ENCODE measurements at places on chromosomes 5 and 9.

DNA sequence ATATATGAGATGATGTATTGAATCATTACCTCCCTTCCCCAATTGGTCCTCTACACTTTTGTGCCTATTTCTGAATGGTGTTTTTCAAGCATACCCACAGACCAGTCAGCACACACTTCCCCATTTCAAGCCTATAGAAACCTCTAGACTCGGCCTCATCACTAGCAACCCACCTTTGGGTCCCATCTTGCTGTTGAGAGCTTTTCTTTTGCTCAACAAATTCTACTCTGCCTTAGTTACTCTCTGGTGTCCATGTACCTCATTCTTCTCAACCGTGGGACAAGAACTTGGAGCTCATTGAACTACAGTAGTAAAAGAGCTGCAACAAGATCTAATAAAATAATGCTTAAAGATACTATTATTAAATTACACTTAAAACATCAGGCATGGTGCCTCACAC is 49.0 kb upstream of the KDM4C start:
- DNase-seq: no peak

DNA sequence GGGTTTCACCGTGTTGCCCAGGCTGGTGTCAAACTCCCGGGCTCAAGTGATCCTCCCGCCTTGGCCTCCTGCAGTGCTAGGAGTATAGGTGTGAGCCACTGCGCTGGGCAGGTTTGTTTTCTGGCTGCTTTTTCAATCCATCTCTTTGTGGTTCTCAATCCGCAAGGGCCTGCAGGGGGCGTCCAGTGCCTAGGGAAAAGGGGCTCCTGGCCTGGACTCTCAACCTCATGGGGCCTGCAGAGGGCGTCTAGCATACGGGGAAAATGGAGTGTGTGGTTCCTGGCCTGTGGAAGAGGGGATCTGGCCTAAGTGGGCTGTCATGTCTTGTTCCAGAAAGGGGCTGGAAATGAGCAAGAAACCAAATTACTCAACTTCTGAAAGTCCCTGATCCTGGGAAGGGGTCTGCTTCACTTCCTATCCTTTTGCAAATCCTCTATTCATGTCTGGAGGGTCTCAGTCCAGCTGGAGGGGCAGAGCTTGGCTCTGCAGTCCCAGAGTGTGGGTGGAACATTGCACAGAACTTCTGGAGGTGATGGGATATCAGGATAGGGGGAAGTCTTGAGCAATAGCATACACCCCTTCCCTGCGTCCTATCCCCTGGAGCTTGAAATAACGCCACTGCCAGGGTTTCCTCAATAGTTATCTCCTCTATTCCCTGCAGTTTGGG is 12.7 kb upstream of the CCL27 start:
- peak; percentile 79 for DNase-seq

- no peak for DNase-seq
These were observed 109.5 kb upstream of the RAD23B start for GRCh38 chr9:107173422-107174180.

- no peak for DNase-seq
These were observed 586.9 kb downstream of the TLE4 start for GRCh38 chr9:80158554-80159170.

DNA sequence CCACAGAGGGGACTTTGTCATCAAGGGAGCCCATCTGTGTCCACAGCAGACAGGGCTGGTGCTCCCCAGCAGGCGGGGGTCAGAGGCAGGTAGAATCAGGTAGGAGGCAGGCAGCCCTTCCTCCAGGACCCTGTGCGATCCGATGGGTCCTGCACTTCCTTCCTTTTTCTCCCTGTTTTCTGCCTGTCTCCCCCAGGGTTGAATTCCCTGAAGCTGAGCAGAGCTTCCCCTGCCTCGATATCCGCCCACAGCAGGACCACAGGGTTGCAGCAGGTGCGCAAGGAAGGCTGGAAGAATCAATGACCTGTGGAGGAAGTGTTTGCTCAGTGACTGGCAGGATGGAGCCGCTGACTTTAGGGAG is 69.2 kb downstream of the MRPL36 start:
- no peak for DNase-seq

DNA sequence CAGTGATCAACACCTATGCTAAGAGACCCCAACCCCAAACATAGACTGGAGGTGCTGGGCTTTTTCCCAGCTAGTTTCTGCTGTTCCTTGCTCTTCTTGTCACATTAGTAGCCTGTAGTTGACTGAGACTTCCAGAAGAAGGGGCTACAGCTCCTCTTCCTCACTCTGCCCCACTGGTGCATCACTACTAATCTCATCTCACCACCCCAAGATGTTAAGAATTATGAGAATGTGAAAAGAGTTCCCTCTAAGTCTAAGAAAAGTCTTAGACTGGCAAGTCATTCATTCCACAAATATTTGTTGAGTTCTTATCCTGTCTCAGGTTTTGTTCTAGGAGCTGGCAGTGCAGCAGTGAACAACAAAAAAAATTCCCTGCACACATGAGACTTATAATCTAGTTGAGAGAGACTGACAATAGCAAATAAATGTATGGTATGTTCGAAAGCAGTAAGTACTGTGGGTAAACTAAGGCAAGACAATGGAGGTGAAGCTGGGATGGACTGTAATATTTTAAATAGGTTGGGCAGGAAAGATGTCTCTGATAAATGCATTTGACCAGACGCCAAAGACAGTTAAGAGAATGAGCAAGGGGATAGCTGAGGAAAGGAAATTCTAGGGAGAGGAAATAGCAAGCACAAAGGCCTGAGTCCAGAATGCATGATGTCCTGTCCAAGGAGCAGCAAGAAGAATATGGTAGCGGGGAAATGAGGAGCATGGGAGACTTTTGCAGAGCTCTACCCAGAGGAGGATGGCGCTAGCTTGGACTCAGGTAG is 92.3 kb downstream of the PTCD2 start:
- no peak for DNase-seq

- no peak for DNase-seq
These were observed 9.3 kb downstream of the PRLR start for GRCh38 chr5:35220967-35221366.

GRCh38 chr5:144088206-144089064 is 82.0 kb downstream of the YIPF5 start:
- DNase-seq: no peak

DNA sequence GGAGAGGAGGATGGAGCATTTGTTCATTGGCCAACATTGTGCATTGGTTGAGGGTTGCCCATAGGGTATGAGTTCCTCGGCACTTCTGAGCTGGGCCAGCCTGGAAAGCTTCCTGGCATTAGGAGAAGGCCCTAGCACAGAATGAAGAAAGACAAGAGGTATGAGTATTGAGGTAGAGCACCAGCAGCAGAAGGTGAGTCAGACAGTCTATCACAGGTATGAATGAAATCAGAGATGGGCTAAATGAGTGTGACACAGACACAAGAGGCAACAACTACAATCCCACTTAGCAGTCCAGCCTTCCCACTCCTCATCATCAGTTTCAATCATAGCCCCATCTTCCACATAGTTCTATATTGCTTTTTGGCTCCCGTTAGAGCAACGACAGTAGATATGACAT is 25.4 kb upstream of the TGFBR1 start:
- no peak for DNase-seq

- DNase-seq: no peak
These were observed 32.7 kb downstream of the UBE2D2 start for GRCh38 chr5:139593716-139594319.

DNA sequence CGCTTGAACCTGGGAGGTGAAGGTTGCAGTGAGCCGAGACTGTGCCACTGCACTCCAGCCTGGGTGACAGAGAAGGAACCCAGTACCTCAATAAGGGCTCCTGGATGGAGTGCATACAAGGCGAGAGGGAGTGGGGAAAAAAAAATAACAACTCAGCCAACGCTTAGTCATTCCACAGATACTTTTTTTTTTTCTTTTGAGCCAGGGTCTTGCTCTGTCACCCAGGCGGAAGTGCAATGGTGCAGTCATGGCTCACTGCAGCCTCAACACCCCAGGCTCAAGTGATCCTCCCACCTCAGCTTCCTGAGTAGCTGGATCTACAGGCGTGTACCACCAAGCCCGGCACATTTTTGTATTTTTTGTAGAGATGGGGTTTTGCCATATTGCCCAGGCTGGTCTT is 59.5 kb upstream of the GGTA1 start:
- peak; percentile 34 for DNase-seq

GRCh38 chr5:137234973-137235943 is 263.9 kb downstream of the SPOCK1 start:
- no peak for DNase-seq

GRCh38 chr9:68500457-68501381 is 40.0 kb downstream of the TMEM252 start:
- DNase-seq: no peak

DNA sequence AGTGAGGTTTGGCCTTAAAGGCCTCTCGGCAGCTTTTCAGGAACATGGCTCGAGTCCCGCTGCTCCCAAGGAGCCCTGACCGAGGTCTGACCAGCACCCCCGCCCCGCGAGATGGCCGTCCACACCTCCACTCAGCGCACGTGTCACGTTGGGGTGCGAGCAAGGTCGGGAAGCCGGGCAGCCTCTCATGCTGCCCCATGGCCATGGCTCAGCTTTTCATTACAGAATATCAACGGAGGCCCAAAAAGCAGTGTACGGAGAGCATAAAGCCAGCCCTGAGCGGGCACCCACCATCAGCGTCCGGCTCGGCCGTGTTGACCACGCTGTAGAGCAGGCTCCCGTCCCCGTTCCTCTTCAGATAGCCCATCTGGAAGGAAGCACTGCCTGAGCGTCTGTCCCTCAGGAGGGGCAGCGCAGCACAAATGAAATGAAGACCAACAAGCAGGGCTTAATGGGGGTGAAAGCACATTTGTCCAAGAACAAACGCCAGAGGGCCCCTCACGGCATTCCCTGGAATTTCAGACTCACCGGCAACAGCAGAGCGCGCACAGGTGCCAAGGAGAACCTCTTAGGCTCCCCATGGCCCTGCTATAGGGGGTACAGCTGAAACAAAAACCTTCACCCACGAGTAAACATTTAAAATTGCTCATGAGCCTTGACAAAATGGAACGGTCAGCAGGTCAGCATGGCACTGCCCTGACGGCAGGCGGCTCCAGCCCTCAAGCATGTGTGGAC is 11.6 kb downstream of the BRD9 start:
- DNase-seq: no peak

DNA sequence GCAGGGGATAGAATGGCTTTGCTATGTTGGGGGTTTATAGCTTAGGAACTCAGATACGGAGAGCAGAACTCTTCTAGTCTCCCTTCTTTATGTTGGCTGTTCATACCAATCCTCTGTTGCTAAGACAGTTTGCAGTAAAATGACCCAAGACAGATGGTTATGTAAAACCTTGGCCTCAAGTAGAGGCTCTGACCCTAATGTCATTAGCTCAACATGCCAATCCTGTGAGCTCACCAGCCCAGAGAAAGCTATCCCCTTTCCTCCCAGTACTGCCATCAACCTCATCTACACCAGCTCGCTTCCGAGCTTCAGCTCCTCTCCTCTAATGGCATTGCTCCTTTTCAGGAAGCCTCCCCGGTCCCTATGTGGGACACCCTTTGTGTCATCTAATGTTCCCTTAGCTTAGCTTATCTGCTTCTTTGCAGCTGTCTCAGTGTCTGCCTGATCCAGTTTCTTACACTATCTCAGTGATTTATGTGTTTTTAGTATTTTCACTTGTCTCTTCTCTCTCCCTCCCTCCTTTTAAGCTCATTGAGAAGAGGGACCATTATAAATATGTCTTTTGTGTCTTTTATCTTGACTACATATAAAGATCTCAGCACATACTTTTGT is 281.3 kb upstream of the CLINT1 start:
- no peak for DNase-seq

GRCh38 chr5:168165221-168165914 is 126.1 kb upstream of the WWC1 start:
- no peak for DNase-seq

GRCh38 chr9:101485924-101486692 is 47.5 kb upstream of the RNF20 start:
- peak; percentile 70 for DNase-seq

DNA sequence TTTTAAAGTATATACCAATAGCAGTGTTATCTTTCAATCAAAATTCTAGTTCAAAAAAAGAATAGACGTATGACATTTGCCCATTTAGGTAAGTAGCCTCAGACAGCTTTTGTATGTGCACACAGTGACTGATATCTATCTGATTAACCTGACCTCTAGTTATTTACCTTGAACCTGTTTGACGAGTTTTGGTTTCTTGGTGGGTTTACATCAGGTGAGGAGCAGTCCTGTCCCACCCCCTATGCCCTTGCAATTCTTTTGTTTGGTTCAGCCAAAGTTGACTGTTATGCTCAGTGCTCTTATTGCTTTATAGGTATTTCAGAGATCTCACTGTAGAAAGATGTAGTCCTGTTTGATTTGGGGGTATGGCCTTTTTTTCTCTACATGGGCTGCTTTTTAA is 147.2 kb downstream of the ISOC1 start:
- DNase-seq: no peak

GRCh38 chr5:78544561-78545201 is 103.9 kb downstream of the LHFPL2 start:
- DNase-seq: no peak

- DNase-seq: no peak
These were observed 365.2 kb downstream of the BRINP1 start for GRCh38 chr9:119003882-119004617.

GRCh38 chr5:148864113-148864841 is 37.9 kb downstream of the ADRB2 start:
- no peak for DNase-seq

GRCh38 chr9:114433720-114434255 is 46.0 kb upstream of the AKNA start:
- no peak for DNase-seq

DNA sequence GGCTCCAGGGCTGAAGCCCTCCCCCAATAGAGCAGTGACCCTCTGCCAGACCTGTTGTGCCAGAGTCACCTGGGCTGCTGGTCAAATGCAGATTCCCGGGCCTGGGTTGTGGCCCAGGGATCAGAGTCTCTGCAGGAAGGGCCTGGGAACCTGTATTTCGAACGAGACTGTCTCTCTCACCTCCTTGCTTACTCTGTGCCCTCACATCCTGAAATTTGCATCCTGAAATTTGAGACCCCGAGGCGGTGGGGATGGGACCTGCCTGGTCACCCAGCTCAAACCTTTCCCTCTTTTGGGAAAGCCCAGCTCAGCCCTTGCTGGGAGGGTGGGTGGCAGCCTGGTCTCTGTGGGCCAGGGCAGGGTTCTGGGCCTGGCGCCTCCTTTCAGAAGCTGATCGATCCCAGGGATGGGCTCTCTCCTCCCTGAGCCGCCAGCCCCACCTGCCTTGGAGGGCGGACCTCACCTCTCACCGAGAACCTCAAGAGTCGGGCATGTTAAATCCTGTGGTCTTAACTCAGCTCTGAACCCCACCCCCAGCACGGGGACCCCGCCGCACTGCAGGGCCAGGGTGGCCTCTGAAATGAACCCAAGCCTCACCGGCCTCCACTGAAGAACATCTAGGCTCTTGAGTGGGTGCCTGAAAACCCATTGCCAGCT is 44.0 kb upstream of the IER5L start:
- peak; percentile 53 for DNase-seq

- DNase-seq: no peak
These were observed 116.2 kb upstream of the RAPGEF1 start for GRCh38 chr9:131856105-131856504.

All from Right ventricle myocardium inferior (tissue), 1 donor.